NCI-H1436 treated with DMSO at 0.1 percent for 48 hours (cell line): ENCODE measurements at places on chromosomes 4 and X.

- no peak for DNase-seq
Measured at GRCh38 chrX:20595928-20596575, 329.3 kb upstream of the RPS6KA3 start.

GRCh38 chrX:109840585-109840984 is 107.5 kb upstream of the ACSL4 start:
- DNase-seq = no peak

DNA sequence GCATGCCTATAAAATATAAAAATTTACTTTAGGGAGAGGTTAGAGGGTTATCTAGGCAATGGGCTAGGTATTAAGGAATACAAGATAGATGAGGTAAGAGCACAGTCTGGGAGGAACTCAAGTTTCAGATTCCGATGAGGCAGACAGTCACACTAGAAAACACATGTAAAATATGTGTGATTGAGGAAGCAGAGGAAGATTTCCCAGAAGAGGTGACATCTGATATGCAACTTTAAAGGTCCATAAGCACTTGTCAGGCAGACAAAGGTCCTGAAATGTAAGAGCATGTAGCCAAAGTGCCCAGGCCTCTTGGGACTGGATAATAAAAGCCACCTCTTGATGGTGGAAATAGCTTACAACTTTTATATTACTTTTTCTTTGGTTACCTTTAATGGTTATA is 81.1 kb upstream of the AADAT start:
- DNase-seq = no peak

GRCh38 chrX:149374751-149375150 is 130.4 kb downstream of the IDS start:
- no peak for DNase-seq

DNA sequence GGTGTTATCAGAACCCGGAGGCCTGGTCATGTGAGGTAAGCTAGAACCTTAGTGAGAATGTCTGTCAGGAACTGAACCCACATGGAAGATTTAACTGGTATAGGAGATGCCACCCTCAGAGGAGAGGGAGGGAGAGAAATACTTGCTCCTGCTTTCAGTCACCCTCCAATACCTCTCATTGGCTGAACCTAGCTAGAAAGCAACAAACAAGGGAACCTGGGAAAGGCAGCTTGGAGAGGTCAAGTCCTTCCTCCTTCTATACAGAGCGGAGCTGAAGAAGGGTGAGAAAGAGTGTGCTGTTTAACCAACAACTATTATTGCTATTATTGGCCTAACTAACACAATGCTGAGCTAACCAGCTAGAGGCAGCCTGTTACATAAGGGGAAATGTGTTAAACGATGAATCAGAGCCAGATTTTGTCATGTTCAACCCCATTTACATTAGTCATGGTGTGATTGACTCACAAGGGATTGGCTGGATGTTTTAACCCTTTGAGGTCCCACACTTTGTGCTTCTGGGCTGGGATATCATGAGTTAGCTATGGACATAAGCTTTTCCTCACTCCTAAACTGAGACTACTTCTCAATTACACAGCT is 96.5 kb upstream of the ESX1 start:
- no peak for DNase-seq

GRCh38 chr4:148391056-148391455 is 51.2 kb downstream of the NR3C2 start:
- no peak for DNase-seq

DNA sequence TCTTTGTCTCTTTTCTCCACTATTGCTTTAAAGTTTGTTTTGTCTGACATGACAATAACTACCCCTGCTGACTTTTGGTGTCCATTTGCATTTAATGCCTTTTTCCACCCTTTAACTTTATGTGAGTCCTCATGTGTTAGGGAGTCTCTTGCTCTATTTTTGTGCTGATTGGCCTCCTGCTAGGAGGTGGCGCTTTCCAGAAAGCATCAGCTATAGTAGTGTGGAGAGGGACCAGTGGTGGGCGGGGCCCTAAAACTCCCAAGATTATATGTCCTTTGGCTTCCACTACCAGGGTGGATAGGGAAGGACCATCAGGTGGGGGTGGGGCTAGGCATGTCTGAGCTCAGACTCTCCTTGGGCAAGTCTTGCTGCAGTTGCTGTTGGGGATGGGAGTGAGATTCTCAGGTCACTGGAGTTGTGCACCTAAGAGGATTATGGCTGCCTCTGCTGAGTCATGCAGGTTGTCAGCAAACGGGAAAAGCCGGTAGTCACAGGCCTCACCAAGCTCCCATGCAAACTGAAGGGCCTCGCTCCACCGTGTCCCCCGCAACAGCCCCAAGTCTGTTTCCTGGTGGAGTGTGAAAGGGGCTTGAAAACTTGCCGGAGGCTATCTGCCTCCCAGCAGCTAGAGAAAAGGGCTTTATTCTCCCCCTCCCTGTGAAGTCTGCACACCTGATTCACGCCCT is 156.3 kb downstream of the CPEB2 start:
- no peak for DNase-seq

- DNase-seq = no peak
Measured at GRCh38 chrX:10577853-10578252, 42.5 kb downstream of the MID1 start.

DNA sequence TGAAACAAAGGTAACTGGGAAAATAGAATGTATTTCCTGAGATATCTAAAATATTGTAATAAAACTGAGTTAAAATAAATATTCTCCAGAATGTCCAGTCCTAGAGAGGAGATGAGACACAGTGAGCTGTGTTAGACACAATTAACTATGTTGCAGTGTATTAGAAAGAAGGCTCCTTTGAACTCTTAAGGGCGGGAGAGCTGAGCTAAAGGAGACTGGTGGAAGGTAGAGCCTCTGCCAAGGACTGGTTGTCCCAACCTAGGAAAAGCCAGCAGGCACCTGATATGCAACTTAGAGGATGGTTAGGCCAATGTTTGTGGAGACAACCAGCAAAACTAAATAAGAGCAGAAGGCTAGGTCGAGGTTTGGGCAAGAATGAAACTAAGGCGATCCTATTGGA is 4.3 kb downstream of the ASB11 start:
- no peak for DNase-seq

DNA sequence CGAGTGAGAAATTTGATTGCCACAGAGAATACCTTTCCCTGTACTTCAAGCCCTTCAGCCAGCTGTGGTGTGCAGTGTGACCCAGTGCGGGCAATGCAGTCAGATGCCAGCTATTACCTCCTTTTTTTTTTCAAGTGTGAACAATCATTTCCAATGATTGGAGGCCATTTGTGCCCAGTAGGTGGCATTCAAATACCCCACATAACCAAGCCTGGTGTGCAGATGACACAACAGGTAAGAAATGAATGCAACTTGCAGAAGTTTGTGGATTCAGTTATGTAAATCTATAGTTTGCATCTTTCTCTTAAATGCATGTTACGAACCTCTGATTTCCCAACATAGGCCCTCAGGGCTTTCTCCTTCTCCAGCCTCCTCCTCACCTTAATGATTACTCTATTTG is 98.0 kb downstream of the CLCN4 start:
- DNase-seq = no peak

DNA sequence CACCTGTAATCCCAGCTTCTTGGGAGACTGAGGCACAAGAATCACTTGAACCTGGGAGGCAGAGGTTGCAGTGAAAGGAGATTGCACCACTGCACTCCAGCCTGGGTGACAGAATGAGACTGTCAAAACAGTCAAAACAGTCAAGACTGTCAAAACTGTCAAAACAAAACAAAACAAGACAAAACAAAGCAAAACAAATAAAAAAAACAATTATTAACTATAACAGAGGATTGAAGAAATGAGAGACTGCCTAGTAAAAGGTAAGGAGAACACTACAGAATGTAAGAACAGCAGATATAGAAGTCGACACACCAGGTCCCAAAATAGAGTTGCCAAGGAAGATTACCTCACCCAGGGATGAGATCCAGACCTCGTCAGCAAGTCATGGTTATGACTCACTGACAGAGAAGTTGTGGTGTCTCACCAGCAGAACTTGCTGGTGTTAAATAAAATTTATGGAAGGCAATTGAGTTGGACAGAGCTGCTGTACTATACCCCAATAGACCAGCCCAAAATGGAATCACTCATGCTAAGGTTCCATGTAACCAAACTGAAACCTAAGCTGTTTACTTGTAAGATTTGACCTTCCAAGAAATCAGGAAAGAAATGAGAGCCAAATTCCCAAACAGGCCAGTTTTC is 32.1 kb upstream of the GK start:
- DNase-seq = no peak

GRCh38 chr4:184748251-184748652 is 14.4 kb upstream of the CENPU start:
- no peak for DNase-seq

GRCh38 chr4:61309616-61310015 is 109.5 kb downstream of the ADGRL3 start:
- no peak for DNase-seq

GRCh38 chrX:44072631-44073030 is 99.4 kb upstream of the NDP start:
- no peak for DNase-seq

GRCh38 chr4:54169176-54169575 is 59.9 kb upstream of the PDGFRA start:
- DNase-seq = no peak

DNA sequence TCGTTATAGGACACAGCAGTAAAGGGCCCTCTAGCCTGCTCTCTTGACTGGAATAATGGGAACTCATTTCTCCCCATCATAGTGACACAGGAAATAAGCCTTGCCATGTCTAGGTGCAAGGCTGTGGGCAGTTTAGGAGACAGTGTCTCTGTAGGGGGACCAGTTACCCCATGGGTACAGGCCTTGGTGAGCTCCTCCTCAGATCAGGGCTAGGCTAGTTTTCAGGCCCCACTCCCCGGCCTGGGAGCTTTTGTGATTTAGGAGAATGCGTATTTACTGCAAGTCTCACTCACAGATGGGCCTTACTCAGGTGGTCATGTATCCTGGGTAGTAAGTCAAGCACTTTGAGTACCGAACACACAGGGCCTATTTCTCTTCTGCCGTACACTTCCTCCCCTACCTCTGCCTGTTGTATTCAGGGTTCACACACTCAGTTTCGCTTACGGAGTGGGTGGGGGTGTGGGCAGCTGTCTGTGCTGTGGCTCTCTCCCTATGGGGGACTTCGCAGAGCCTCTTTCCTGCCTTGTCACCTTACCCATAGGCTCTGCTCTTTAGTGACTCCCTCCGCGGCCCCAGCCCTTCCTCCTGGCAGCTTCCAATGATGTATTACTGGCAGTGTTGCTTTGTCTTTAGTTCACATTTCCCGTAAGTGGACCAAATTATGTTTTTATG is 34.2 kb downstream of the FAM193A start:
- DNase-seq = no peak

GRCh38 chrX:8003147-8003883 is 76.1 kb upstream of the PNPLA4 start:
- no peak for DNase-seq

GRCh38 chr4:127968586-127968985 is 3.4 kb downstream of the ABHD18 start:
- DNase-seq = no peak

GRCh38 chr4:76302826-76303438 is 3.6 kb upstream of the STBD1 start:
- no peak for DNase-seq

- DNase-seq = no peak
Measured at GRCh38 chr4:6916587-6917460, 7.2 kb downstream of the TBC1D14 start.

DNA sequence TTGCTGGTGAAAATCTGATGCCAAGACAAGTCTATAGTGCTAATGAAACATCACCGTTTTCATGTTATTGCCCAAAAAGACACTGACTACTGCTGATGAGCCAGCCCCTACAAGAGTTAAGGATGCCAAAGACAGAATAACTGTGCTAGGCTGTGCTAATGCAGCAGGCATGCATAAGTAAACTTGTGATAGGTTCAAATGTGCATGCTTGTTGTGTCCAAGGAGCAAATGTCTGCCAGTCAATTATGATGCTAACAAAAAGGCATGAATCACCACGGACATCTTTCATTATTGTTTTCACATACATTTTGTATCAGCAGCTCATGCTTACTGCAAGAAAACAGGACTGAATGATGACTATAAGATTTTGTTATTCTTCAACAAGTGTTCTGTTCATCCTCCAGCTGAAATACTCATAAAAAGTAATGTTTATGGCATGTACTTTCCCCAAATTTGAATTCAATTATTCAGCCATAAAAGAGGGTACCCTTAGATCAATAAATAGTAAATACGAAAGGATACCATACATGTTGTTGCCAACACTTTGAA is 306.9 kb upstream of the ARSJ start:
- DNase-seq = no peak

GRCh38 chr4:168815379-168816345 is 194.4 kb downstream of the CBR4 start:
- no peak for DNase-seq

DNA sequence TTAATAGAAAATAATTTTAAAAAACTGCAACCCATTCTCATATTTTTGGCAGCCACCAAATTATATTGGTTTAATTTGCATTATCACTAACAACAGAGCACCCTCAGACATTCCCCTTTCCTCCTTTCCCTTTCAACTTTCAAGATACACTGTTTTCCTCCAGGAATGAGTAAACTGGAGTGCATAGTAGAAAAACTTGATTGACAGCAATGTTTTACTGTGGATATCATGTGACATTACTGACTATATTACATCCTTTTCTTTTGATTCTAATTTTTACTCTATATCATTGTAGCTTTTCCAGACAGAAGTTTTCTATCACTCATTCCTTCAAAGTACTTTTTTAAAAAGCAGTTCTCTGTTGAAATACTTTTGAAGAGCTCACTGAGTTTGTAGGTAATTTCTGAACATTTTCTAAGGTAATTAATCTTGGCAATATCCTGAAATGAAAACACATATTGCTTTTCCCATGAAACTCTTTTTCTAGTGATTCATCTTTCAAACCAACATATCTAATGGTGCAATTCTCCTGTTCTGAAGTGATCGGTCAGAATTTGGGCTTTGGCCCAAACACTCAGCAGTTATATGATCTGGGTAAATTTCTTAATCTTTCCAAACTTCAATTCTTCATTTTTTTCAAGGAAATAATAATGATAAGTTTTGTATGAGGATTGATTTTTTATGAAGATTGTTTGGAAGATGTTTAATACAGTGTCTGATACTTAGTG is 920.4 kb upstream of the EPHA5 start:
- DNase-seq = no peak

GRCh38 chr4:150723727-150724411 is 141.9 kb downstream of the MAB21L2 start:
- no peak for DNase-seq

DNA sequence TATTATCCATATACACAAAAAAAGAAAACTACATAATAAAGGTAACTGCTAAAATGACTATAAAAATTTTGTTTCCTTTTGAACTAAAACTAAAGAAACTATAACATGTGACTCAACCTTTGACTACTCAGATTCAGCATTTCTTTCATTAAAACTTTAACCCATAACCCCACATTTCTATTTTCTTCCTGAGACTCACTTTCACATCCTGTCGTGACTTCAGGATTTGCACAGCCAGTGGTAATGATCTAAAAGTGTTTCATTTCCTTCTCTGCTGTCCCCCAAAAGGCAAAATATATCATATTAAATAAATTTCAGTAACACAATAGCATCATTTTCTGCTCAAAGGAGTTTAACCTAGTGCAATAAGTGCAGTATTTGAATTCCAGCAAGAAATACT is 1022.4 kb upstream of the DIAPH2 start:
- DNase-seq = no peak
